ENCODE measurements at places on chromosomes 12 and 14.

DNA sequence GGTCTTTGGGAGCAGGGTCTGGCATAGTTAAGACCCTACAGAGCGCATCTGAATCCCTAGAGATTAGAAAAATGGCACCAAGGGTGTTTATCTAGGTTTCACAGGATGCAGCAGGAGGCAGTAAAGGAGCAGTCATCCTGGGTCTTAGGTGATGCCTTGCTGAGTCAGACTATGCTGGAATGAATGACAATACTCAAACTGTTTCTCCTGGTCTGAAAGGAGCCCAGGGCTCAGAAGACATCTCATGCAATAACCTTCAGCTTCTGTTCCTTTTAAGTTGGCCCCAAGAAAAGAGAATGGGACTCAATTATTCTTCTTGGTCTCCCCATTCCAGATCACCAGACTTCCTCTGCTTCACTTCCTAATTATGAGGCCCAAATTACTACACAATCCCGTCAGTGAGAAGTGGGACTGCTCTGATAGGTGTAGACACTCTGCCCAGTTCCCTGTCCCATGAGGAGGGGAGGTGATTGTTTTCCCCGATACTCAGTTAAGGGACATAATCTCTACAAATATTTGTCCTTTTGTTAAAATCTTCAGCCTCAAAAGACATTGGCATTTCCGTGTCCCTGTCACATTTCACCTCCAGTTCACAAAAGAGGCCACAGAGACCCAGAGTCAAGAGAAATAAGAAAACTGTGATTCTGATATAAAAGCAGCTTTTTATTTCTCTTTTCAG, 14.8 kb upstream of the APOF start:
- no peak for DNase-seq

DNA sequence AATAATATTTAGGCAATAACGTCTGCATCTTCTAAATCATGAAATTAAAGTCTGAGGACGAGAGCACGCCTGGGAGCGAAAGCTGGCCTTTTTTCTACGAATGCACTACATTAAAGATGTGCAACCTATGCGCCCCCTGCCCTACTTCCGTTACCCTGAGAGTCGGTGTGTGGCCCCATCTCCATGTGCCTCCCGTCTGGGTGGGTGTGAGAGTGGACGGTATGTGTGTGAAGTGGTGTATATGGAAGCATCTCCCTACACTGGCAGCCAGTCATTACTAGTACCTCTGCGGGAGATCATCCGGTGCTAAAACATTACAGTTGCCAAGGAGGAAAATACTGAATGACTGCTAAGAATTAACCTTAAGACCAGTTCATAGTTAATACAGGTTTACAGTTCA, 19.3 kb downstream of the CKB start:
- DNase-seq: no peak

DNA sequence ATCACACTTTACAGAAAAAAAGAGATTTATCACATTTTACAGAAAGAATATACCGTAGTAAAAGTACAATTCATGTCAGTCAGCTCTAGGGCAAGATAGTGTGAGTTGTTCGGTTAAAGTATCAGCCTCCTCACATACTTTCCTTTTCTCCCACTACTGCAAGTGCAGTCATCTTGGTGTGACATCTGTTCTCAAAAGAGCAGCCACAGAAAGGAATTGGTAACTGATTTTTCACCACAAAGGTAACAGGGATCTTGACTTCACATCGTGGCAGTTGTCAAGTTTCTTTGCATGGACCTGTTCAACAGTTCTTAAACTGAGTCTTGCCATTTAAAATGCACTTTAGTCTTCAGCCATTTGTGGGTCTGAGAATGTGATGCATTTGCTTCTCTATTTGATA, 5.0 kb upstream of the E2F7 start:
- no peak for DNase-seq

DNA sequence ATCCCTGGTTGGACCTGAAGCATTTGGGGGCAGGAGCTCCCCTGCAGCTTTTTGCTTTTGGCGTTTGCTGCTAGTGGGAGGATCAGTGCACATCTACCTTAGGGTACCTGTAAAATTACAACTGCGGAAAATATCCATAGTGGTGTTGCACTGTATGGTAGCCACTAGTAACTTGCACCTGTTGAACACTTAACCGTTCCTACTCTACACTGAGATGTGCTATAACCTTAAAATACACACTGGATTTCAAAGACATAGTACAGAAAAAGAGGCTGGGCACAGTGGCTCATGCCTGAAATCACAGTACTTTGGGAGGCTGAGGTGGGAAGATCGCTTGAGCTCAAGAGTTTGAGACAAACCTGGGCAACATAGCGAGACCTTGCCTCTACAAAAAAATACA, 2.9 kb downstream of the P2RX4 start:
- DNase-seq: no peak

- no peak for DNase-seq
Measured at GRCh38 chr12:118145113-118145797, 9.3 kb downstream of the PEBP1 start.

- no peak for DNase-seq
Measured at GRCh38 chr12:65466911-65467310, 188.4 kb downstream of the MSRB3 start.

DNA sequence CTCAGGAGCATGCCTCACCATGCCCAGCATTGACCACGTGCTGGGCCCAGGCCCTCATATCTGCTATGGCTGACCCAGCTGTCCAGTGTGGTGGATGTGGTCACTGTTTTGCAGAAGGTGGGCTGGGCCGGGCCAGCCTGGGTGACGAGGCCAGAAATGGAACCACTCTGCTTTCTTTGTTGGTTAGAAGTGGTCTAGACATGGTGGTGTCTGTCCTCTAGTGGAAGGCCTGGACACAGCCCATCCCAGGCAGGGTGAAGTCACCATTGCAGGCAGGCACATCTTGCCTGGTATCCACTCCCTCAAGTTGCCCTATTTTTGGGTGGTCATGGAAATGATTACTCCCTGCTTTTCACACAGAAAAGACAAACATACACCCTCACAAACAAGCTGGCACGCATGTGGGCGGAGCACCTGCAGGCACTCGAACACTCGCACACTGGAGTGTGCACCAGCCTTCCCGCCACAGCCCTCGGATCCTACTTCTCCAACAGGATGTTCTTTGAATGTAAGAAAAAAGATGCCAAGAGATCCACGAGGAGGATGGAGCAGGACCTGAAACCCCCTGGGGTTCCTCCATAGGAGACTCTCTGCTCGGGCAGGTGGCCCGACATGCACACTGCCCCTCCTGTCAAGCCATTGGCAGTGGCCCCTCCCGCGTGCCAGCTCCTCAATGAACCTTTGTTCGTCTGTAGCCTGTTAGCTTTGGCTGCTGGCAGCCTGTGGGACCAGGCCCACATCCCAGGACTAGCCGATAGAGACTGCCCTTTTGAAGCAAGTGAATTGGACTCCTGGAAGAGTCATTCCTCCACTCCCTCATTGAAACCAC, 38.4 kb downstream of the MLXIP start:
- no peak for DNase-seq

DNA sequence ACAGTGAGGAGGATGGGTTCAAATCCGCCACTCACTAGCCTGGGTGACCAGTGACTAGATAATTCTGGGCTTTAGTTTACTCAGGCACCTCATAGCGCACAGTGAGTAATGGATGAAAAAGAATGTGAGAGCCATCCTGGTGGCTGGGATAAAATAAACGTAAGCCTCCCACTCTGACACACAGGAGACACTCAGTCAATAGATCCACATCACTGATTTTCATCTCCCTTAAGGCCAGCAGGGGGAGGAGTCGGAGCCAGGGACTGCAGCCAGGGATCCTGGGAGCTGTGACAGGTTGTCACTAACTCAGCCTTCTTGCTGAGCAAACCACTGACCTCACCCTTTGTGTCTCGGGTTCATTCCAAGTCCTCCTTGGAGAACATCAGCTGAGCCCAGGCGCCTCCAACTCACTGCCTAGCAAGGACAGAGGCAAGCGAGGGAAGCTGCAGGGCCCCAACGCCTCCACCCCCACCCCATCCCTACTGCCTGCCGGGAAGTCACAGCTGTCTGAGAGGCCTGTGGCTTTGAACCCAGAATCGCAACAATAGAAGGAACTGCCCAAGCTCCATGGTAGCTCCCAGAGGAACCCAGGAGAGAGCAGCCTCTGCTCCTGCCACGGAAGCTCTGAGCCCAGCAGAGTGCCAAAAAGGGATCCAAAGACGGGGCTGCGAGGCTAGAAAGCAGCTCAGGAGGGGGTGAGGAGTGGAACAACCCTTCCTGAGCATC, 30.7 kb downstream of the PXN start:
- no peak for DNase-seq

- DNase-seq: no peak
Measured at GRCh38 chr12:12685305-12685704, 10.7 kb downstream of the GPR19 start.

DNA sequence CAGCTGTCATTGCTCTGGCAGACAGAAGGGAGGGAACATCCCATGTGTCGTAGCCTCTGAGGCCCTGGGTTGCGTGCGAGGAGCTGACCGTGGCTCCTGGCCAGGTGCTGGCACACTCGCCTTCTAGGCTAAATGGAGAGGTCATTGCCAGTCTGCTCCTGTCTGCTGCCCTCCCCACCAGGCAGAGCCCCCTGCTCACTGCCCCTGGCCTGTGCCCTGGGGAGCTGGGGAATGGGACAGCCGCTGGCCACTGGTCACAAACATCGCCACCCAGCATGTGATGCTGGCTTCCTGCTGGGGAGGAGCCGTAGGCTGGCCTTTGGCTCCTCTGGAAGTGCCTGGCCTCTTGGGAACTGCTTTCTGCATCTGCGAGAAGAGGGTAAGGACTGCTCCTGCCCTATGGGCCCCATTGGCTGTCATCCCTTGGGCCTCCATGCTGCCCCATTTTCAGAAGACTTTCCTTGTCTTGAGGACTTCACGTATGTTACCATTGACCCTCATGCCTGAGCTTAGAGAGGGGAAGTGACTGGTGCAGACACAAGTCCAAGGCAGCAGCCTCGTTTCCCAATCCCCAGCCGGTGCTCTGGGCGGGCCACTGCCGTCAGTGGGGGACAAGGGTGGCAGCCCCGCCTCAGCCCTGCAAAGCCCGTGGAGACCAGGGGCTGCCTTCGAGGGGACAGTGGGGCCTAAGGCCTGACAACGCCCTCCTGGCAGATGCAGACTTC, 2.0 kb upstream of the TNFAIP2 start:
- DNase-seq: no peak

DNA sequence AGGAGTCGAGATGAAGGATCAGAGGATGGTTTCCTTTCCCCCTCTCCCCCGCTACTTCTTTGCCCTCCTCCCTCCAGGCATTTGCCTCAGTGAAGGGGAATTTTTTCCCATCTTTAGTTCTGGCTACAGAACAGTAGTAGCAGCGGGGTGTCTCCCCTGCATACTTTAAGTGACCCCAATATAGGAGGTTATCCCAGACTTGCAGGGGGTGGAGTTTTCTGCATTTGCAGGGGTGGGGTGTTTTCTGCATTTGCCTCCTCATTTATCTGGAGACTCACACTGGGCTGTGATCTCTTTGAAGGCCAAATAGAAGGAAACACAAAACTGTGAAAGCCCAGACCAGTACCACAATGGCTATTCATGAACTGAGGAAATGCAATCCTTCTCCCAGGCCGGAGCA, 19.8 kb downstream of the PTPRB start:
- no peak for DNase-seq

DNA sequence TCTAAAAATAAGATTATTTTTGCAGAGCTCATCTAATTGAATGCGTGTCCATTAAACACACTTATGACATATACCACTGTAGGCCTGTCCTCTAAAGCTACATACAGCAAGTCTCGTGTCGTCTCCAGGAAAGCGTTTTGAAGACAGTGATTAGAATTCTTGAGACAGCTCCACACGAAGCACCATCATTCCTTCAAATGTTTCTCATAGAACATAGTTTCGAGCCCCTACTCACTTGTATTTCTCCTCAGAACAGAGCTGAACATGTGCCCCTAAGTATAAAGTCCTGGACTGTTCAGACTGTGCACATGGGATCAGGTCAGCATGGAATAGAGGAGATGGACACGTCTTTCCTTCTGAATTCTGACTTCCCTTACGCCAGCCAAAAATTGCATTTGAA, 64.5 kb upstream of the HMGA2 start:
- DNase-seq: no peak

GRCh38 chr14:26199590-26200370, 398.1 kb downstream of the NOVA1 start:
- no peak for DNase-seq

GRCh38 chr12:104049278-104049902, 597 bp downstream of the GLT8D2 start:
- no peak for DNase-seq

GRCh38 chr12:112838731-112839130, 47.2 kb downstream of the RPH3A start:
- no peak for DNase-seq

DNA sequence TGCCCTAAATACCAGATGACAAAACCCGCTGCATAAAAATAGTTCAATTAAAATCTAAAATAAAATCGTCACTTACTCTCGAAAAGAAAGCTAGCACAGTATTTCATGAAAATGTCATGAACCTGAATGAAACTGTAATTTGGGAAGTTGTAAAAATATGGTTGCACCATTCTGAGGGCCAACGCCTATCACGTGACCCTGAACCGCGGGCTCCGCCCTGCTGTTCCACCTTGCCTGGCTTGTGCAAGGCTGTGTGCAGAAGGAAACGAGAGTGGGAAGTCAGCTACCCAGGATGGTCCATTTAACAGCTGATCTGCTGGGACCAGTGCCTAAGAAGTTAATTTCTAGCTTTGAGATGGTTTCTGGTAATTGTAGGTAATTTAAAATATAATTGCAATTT, 91.7 kb upstream of the BMP4 start:
- DNase-seq: no peak

- no peak for DNase-seq
Measured at GRCh38 chr14:94028450-94028826, 2.3 kb downstream of the OTUB2 start.

- DNase-seq: no peak
Measured at GRCh38 chr12:105504286-105504685, 173.8 kb downstream of the C12orf75 start.

- DNase-seq: no peak
Measured at GRCh38 chr12:130650131-130650530, 66.0 kb downstream of the RIMBP2 start.

GRCh38 chr12:74959657-74960056, 250.0 kb downstream of the KCNC2 start:
- no peak for DNase-seq

- DNase-seq: no peak
Measured at GRCh38 chr14:76375484-76375883, 453 bp upstream of the ESRRB start.

GRCh38 chr12:110591451-110592051, 8.4 kb upstream of the PPTC7 start:
- no peak for DNase-seq

DNA sequence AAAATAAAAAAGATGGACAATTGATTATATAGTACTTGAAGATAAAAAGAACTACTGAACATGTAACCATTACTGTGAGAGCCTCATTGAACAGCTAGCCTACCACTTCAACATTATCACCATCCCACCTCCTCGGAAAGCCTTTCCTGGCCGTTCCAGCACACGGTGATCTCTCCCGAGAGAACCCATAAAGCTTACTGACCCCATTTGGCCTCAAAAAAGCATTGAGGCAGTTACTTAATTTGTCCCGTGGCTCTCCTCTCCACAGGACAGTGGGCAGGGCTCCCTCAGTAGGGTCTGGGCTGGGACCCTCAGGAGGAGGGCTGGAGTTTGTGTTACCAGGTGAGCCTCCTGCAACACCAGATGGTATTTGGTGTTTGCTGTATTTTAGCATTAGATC, 55.8 kb downstream of the RAB35 start:
- no peak for DNase-seq

Measured in stimulated activated CD8-positive, alpha-beta memory T cell treated with anti-CD3 and anti-CD28 coated beads, Interleukin-12 subunit alpha, Interleukin-12 subunit beta, amount 100 ng/mL, for 1 hour (primary cell).